ENCODE measurements at places on chromosomes 5 and 9.

DNA sequence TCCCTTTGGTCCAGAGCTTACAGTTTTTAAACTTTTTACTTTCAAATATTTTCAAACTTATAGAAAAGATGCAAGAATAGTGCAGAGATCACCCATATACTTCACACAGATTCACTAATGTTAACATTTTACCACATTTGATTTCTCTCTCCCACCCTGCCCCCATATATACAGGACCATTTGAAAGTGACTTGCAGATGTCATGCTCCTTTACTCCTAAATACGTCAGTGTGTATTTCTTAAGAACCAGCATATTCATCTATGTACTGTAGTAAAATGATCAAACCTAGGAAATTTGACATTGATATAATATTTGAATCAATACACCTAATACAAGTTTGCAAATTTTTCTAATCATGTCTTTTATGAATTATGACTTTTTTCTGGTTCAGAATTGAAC lies 100.4 kb upstream of the CHD1 start:
- no peak for DNase-seq

DNA sequence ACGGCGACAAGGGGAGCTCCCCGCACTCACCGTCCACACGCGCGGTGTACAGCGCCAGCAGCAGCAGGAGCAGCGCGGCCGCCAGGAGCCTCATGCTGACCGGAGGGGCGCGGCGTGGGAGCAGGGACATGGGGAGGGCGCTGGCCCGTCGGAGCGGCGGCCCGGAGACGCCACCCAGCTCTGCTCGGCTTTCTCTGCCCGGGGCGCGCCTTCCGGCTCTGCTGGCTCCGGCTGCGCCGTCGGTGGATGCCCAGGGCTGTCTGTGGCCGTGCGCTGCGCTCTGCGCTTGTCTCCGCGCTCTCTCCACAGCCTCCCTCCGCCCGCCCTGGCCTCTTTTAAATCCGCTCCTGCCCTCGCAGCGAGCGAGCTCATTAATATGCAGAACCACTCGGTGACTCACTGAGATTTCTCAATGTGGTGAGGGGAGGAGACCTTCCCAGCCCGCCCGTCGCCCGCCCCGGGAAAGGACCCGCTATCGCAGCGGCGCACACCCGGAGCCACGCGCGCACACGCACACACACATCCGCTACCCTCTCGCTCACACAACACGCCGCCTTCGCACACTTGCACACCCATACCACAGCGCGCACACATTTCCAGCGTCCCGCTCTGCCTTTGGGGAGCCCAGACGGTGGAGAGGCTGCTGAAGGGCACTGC lies at the start of gene CXCL14:
TSS of gene CXCL14 (minus strand) at position 307 of the 657 bp plus-strand sequence. CDS start at position 94, 213 bp downstream.
- peak; percentile 92 for DNase-seq

GRCh38 chr9:127796225-127796813 lies 6.4 kb upstream of the FPGS start:
- DNase-seq, result no peak

GRCh38 chr5:126686451-126687126 lies 85.8 kb downstream of the PHAX start:
- no peak for DNase-seq

GRCh38 chr5:172245703-172246125 lies 37.9 kb downstream of the UBTD2 start:
- no peak for DNase-seq

DNA sequence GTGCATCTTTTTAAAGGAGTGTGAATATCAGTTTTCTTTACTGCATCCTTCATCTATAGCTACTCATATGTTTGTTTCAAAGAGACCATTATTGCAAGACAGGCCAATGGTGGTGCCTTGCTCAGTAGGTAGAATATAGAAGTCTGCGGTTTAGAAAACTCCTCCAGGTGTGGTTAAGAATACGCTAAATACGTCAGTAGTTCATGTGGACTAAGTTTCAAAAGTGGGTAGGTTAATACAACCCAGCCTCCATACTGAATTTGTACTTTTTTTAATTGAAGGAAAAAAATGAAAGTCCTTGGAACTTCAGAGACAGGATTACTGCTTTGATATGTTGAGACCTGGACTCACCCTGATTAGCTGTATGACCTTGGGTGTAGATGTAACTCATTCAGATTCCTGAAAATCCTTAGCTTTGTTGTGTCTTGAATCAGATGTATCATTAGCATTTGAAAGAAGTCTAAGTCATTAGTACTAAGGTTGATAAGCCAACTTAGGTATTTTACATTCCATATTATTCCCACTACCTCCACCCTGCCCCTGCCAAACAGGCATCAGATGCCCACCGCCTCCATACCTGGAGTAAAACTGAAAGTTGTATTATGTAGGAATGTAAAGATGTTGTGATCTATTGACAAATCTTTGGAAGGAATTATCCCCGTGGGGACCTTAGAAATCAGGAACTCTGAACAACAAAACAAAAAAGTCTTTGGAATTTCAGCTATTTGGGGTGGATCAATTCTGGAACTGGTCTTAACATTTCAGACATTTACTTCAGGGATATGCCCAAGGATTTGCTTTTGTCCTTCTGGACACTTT lies 6.1 kb downstream of the BASP1 start:
- peak; percentile 47 for DNase-seq

DNA sequence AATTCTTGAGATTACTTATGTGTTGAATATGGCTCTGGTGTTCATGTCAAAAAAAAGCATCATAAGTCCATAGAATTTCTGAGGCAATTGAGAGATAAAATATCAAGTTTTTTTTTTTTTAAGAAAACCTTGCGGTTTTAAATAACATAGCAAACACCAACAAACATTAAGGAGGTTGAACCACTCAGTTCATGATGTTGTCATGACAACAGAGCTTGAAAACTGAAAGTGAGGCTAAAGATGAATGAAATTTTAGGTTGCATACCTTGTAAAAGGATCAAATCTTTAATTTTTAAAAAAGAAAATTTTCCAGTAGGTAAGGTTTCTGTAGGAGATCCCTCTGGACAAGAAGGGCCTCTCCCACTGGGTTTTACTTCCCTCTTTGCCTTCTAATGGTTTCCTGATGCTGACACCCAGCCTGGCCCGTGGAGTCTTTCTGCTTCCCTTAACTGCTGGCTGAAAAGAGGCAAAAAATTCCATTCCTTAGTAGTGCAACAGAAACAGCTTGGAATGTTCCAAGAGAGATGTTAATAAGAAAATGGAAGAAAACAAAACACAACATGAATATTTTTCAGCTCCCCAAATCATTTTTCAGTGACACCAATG lies 60.0 kb upstream of the FER start:
- DNase-seq, result no peak

DNA sequence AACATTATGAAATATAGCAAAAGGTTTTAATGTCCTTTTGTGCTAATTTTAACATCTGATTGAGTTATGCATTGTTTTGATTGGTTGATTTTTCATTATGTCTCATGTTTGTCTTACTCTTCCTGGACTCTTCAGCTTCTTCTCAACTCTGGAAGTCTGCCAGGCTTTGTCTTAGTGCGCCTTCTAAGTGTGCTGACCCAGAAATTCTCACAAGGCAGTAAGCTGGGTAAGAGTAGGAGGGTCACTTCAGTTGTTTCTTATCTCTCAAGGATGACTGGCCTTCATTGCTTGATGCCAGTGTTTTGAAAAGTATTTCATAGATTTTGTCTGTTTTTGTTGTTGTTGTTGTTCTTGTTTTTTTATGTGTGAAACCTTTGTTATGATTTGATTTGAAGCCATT lies 59.2 kb downstream of the RIC1 start:
- DNase-seq, result peak; percentile 14

- DNase-seq, result peak; percentile 20
Observed at GRCh38 chr9:33524306-33524947, 376 bp downstream of the ANKRD18B start.

GRCh38 chr9:133658442-133659431 lies 22.6 kb downstream of the DBH start:
- DNase-seq, result peak; percentile 24

All from epithelial cell of esophagus (primary cell).